CD4-positive, alpha-beta T cell treated with Interleukin-17A for 4 hours (primary cell): ENCODE measurements at places on chromosomes 7 and 10.
A peak's percentile ranks its signal among the peaks of the same experiment; 100 is the strongest.

DNA sequence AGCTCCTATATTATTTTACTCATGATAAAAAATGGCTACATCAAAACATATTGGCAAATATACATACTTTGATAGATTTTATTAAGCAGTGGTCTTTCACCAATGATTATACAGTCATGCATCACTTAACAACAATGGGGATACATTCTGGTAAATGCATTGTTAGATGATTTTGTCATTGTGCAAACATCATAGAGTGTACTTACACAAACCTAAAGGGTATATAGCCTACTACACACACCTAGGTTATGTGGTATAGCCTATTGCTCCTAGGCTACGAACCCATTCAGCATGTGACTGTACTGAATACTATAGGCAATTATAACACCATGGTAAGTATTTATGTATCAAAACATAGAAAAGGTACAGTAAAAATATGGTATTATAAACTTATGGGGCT, 98.9 kb upstream of the IL6 start:
- DNase-seq = no peak

DNA sequence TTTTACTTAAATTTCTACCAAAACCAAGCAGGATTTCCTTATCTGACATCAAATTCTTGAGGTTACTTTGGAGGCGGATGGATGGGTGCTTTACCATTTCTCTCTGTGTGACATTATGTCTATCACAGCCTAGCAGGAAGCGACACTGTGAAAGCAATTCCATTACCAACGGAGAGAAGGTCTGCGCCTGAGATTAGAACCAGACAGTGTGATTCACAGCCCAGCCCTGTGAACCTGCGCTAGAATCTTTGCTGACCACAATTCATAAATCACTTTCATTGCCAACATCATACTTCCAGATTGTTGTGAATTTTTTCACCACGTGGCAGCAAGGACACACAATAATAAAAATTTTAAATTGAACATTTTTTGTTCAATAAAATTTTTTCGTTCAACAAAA, 126.5 kb downstream of the CUBN start:
- DNase-seq = peak; percentile 77

DNA sequence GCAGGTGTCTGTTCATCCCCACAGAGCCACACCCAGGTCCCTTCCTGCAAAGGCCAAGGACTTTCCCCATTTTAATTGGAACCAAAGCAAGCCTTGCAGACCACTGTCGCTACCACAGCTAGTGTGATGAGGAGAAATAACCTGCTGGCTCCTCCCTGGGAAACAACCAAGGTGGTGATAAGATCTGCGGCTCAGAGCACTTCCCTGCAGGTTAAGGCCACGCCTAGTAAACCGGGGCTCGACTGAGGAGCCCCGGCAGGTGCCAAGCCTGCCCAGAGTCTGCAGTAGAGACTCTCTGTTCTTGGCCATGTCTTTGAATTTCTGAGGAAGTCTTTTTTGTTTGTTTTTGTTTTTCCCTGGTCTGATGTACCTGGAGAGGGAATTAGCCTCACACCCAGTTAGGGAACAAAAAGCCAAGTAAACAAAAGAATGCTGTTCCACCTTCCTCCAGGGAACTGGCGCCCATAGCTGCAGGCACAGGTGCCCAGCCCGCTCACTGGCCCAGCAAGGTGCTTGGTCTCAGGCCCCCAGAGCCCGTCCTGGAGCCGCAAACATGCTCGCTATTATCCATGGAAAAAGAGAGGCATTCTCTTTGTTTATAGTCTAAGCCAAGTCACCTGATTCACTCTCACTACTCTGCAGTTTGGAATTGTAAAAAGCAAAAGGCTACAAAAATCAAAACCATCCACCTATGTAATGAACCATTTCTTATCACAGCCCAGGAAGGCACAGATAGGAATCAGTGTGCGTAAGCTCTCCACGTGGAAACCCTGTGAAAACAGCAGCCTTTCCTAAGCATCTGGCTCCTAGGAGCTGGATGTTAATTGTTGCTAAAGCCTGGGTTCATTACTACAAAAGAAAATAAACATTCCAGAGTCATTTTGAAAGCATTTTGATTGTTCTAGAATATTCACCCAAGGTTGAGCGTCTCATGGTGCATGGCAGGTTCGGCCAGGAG, 2.7 kb downstream of the GPR146 start:
- peak; percentile 71 for DNase-seq

GRCh38 chr10:34824870-34825269, 9.8 kb upstream of the PARD3 start:
- no peak for DNase-seq

DNA sequence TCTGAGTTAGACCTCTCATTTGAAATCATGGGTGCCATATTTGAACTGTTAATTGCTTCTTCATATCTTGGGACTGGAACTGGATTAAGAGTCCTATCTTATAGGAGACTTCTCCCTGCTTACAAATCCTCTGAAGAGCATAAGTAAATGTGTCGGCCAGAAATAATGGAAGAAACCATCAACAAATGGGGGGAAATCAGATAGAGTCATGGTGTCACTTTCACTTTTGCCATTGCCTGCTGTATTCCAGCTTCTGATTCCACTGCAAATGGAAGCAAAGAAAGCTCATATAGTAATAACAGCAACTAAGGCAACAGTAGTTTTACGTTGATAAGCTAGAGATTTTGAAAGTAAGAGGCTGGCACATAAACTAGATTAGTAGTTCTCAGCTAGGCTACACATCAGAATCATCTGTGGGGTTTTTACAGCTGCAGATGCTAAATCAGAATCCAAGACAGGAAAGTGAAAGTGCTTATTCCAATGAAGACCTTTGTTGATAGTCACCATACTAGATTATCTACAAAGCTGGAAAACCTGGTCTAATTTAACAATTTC, 12.3 kb upstream of the CRPPA start:
- no peak for DNase-seq

- DNase-seq = no peak
Observed at GRCh38 chr7:84722086-84722485, 464.8 kb downstream of the SEMA3D start.

DNA sequence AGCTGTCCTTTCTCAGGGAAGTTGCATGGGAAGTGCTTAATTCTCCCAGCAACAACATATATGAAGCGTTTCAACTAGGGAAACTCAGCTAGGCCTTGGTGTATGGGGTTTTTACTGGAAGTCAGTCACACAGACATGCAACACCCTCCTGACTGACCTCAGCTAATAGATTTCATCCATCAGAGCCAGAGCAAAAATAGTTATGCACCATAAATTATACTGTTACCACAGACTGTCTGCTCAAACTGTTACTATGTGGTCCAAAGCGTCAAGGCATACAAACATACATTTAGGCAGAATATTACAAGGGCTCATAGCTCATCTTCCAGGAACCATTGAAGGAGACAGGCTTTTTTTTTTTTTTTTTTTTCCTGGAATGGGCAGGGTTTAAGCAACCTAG, 417.9 kb downstream of the ANKRD7 start:
- DNase-seq = no peak

GRCh38 chr7:121083138-121083789, 94.8 kb downstream of the CPED1 start:
- no peak for DNase-seq

GRCh38 chr10:119908166-119908565, 15.6 kb downstream of the SEC23IP start:
- no peak for DNase-seq

GRCh38 chr7:41047789-41048191, 655.1 kb downstream of the INHBA start:
- no peak for DNase-seq

GRCh38 chr10:15780353-15781135, 60.8 kb upstream of the ITGA8 start:
- DNase-seq = no peak

DNA sequence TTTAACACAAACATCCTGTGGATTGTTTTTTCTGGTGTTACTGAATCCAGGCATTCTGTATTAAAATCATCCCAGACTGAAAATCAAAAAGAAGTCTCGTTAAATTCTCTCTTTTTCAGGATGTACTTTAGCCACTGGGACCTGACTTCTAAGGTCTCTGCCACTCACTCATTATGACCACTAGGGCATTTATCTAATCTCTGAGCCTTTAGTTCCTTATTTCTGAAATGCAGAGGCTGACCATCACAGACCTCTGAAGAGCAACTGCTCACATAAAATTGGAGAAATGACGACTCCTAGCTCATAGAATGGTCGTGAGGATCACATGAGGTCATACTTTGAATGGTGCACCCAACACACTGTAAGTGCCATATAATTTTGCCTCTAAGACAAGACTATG, 63.2 kb downstream of the KCNMA1 start:
- no peak for DNase-seq

DNA sequence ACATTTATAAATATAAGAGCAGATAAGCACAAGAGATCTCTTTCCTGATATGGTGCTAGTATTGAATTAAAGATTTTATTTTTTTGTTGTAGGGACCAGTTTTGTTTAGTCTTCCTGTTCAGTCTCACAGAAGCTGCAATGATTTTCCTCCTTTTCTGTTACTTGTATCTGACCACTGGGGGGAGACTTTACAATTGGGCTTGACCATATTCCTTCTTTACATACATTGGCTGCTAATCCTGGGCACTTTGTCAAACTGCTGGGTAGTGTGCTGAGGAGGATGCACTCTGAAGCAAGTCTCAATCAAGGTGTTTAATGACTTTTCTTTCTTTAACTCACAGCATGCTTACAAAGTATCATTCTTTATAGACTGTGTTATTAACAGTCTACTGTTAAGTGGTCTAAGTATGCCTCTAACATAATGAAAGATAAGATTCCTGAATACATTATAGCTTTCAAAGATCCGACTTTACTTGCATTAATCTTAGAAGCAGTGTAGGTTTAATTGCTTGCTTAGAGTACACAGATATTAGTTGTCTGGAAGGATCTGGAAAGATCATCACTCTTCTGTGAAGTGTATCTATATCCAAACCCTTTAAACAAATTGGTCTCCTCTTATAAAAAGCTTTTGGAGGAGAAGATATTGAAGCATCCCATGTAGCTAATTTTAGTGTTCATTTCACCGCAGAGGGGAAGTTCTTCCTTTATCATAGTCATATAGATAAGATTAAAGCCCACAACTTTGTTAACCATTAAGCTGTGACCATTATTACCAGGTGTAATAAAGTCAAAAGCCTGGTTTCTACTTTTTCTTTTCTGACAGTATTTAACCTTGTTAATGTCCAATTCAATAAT, 3.1 kb downstream of the PALS2 start:
- DNase-seq = peak; percentile 8

DNA sequence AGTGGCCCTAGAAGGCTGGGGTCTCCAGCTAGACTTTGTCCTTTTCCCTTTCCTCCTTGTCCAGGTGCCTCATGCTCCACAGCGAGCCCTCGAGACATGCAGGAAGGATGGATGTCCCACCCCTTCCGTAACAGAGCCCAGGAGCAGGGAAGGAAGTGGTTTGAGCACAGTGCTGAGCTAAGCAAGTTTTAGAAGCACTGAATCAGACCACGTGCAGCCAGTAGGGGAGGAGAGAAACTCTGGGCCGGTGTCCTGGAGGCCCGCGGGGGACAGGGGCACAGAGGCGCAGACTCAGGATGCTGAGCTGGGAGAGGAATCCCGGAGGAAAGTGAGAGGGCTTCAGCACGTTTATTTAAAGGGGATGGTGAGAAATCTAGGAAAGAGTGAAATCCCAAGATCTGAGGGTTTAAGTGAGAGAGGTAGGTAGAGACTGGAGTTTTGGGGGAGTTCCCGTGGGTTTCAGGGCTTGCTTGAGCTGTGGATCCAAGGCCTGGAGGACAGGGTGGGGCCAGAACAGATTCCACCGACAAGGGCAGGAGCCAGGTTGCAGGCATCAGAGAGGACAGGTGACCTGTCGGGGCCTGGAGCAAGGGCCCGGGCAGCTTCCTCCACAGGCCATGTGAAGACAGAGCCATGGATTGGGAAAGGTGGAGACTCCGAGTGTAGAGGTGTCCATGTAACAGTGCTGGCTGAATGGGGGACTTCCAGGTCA, 4.4 kb upstream of the IRF5 start:
- peak; percentile 56 for DNase-seq

DNA sequence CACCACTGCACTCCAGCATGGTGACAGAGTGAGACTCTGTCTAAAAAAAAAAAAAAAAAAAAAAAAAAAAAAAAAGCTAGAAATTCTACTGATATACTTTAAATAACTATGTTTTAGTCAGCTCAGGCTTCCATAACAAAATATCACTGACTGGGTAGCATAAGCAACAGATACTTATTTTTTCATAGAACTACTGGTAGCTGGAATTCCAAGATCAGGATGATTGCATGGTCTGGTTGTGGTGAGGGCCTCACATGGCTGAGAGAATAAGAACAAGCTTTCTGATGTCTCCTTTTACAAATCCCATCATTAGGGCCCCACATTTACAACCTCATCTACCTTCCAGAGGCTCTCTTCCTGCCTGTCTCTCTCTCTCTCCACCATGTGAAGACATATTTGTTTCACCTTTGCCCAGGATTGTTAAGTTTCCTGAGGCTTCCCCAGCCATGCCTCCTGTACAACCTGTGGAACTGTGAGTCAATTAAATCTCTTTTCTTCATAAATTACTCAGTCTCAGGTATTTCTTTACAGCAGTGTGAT, 126.7 kb upstream of the SEMA3C start:
- DNase-seq = no peak

GRCh38 chr10:43138757-43139241, 554 bp downstream of the CSGALNACT2 start:
- peak; percentile 72 for DNase-seq

DNA sequence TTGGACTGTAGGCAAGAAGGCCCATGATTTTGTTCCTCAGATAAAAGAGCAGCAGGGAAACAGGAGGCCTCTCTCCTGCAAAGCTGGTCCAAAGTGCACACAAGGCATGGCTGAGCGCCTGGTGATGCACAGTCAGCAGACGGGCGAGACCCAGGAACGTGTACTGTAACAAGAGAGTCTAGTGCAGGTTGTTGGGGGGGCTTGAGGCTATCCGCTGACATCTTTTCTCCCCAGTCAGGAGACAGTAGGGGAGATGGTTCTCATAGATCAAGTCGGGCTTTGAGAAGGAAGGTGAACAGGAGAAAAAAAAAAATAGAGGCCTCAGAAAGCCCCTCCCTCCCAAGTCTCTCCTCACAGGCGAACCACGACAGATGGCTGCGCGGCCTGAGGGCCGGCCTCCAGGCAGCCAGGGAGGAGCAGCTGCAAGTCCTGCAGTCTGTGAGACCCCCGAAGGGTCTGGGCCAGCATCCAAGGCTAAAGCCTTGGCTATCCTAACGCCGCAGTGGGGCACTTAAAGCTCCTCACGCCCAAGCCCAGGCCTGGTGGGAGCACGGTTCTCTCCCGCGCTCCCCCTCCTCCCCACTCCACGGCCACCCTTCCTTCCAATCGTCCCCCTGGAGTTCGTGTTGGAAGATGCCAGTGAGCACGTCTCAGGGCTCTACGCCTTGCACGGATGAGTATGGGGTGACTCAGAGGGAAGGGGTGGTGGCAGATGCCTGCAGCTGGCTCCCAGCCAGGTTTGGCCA, 68.3 kb downstream of the PRKAG2 start:
- no peak for DNase-seq

GRCh38 chr7:38977685-38978084, at the start of gene POU6F2:
POU6F2 (plus strand) TSS chr7:38977909; CDS start chr7:38977954, 45 bp downstream.
- no peak for DNase-seq

GRCh38 chr10:12980102-12980661, 21.3 kb downstream of the CCDC3 start:
- DNase-seq = no peak
